ENCODE measurements at places on chromosomes 2 and 18. TPM values are rescaled to one million over a fixed set of nuclear protein-coding genes. Genes with fewer than 3 reads are reported as not detected.

SSB gene
- 56.5 TPM for total RNA-seq

ALLC gene
- total RNA-seq, result 18.5 TPM

CHRND gene
- 0.56 TPM for total RNA-seq

GRCh38 chr2:70905443-70906421, 30.0 kb upstream of the ATP6V1B1 start:
- no peaks in the 10 kb centered on the region for H3K36me3 ChIP-seq
- no peak for DNase-seq
- peaks cover 8% of the 10 kb centered on the region for H3K4me1 ChIP-seq
- H3K27me3 ChIP-seq, result no peaks in the 10 kb centered on the region
- no peak overlapping the region for H3K4me3 ChIP-seq

DNA sequence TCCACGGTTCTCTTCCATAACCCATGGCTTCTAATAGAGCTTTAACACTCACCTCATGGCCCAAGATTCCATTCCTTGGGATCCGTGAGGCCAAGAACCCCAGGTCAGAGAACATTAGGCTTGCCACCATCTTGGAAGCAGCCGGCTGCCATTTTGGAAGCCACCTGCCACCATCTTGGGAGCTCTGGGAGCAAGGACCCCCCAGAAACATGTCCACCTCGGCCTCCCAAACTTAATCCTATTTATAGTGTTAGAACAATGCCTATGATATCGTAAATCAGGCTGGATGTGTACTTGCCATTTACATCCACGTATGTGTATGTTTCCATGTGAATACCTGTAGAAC, 39.9 kb upstream of the HAAO start:
- H3K27ac ChIP-seq, result no peak overlapping the region
- H3K4me3 ChIP-seq, result no peak overlapping the region
- no peaks in the 10 kb centered on the region for H3K27me3 ChIP-seq
- H3K4me1 ChIP-seq, result peaks cover 24% of the 10 kb centered on the region

GRCh38 chr2:55137024-55137958, 87.0 kb upstream of the RTN4 start:
- no peaks in the 10 kb centered on the region for H3K36me3 ChIP-seq
- DNase-seq, result no peak
- H3K4me1 ChIP-seq, result no peaks in the 10 kb centered on the region
- peak overlapping the region; percentile 8 for H3K4me3 ChIP-seq
- H3K27me3 ChIP-seq, result no peaks in the 10 kb centered on the region
- no peak overlapping the region for H3K27ac ChIP-seq

GRCh38 chr2:20198001-20198400, 26.9 kb downstream of the SDC1 start:
- DNase-seq, result no peak
- H3K4me1 ChIP-seq, result peaks cover 9% of the 10 kb centered on the region
- H3K27me3 ChIP-seq, result no peaks in the 10 kb centered on the region
- H3K27ac ChIP-seq, result no peak overlapping the region
- H3K36me3 ChIP-seq, result no peaks in the 10 kb centered on the region

GRCh38 chr2:38438883-38439612, 62.0 kb upstream of the ATL2 start:
- H3K27me3 ChIP-seq, result no peaks in the 10 kb centered on the region
- H3K36me3 ChIP-seq, result no peaks in the 10 kb centered on the region
- H3K27ac ChIP-seq, result no peak overlapping the region

DNA sequence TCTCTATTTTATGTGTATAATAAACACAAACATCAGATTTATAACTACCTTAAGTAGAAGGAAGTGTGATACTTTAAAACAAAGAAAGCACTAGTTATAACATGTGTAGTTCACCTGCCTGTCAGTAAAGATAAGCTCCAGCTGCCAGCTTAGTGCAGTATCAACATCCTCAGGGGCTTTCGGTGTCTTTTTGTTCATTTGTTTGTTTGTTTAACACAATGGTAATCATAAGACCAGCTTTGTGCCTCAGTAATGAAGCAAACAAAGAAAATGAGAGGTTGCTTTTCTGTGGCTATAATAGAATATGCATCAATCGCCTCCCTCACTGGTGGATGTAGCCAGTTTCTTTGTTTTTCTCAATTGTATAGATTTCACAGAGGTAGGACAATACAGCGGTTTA, 1499.0 kb upstream of the TMEFF2 start:
- H3K4me1 ChIP-seq, result no peaks in the 10 kb centered on the region
- no peak overlapping the region for H3K4me3 ChIP-seq
- no peaks in the 10 kb centered on the region for H3K36me3 ChIP-seq
- H3K27ac ChIP-seq, result no peak overlapping the region

DNA sequence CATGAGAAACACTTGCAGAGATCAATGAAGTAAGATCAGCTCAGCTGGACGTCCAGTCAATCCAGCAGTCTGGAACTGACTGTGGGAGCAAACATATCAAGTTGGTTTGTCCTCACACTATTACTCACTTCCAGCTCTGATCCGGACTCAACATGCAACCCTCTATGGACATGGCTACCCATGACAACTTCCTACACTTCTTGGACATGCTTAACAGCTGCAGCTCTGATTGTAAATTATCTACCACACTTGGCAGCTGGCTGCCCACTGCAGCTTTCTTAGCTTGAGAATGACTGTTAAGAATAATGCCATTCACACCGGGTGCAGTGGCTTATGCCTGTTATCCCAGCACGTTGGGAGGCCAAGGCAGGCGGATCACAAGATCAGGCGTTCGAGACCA, 429.8 kb downstream of the EPHA4 start:
- no peak for DNase-seq
- H3K4me1 ChIP-seq, result no peaks in the 10 kb centered on the region
- no peaks in the 10 kb centered on the region for H3K27me3 ChIP-seq
- H3K27ac ChIP-seq, result no peak overlapping the region
- no peaks in the 10 kb centered on the region for H3K36me3 ChIP-seq
- no peak overlapping the region for H3K4me3 ChIP-seq

Data from testis (tissue), 5 donors.